GM23338 (cell line): ENCODE measurements at places on chromosomes 16 and 17.

DNA sequence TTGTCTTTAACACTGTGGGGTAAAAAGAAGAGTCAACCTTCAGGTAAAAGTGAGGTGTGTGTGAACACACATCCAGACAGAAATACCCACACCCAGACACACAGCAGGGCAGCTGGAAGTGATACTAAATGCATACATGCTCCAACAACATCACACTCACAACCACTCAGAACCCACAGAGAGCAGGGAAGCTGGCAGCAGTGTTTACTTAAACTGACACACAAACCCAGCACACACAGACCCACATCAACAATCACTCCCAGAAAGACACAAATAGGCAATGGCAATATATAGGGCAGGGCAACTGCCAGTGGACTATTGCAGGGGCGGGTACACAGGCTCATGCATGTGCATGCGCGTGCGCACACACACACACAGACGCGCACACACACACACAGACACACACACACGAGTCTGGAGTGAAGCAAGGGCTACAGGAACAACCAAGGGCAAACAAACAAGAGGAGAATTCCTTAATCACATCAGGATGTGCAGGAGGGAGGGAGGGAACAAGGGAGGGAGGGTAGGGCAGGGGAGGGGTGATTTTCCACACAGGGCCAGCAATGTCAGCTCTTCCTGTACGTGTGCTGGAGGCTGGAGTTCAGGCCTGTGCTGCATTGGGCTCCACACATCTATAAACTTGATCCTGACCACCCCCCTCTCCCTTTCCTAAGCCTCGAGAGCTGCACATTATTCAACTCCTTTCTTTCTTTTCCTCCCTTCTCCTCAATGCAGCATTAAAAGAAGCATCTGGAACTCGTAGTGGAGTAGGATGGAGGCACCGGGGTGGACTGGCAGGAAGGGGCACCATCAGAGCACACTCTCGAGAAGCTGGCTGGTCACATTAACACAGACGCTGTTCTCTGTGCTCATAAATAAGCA lies 30.1 kb downstream of the HIC1 start:
- 0 out of 2 replicates have a peak, but pooled peaks cover 6% of the 10 kb centered on the region for H3K4me1 ChIP-seq
- no peak overlapping the region for H3K4me3 ChIP-seq
- H3K27me3 ChIP-seq: no peaks in the 10 kb centered on the region
- no peaks in the 10 kb centered on the region for H3K36me3 ChIP-seq

DNA sequence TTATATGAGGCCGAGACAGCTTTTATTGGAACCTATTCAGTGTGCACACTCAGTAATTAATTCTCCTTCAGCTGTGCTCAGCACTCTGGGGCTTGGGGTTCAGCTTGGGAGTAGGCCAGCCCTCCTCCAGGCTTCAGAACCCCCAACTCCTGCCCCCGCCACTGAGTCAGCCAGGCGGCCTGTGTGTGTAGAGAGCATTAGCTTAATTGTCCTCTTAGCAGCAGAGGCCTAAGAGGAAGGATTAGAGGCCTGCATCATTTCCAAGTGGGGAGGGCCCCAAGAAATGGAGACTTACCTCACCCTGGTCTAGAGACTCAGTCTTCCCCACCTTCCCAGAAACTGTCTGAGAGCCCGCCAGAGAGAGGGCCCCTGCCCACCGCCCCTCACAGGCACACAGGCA lies 772 bp downstream of the PRSS53 start:
- no peaks in the 10 kb centered on the region for H3K36me3 ChIP-seq
- H3K27me3 ChIP-seq: no peaks in the 10 kb centered on the region
- H3K4me3 ChIP-seq: no peak overlapping the region
- 0 out of 2 replicates have a peak, but pooled peaks cover 3% of the 10 kb centered on the region for H3K4me1 ChIP-seq
- no peak overlapping the region for H3K27ac ChIP-seq
- DNase-seq: no peak

DNA sequence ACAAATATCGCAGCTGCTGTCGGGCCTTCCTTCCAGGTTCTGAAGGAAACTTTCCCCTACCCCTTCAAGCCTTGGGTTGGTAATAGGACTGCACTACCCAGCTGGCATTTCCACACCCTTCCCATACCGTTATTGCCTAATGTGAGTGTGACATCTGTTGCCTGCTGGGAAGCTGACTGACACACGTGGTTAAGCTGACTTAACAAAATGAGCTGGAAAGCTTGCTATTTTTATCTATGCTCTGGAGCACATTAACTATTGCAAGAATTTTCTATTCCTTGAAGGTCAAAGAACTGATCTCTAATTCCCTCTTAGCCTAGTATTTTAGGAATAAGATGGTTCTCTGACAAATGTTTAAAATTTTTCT lies 79.5 kb downstream of the PMP22 start:
- DNase-seq: no peak
- peaks cover under 1% of the 10 kb centered on the region; the same call in 1 of the 2 replicates for H3K4me1 ChIP-seq
- no peak overlapping the region for H3K27ac ChIP-seq
- no peak overlapping the region for H3K4me3 ChIP-seq

- no peak overlapping the region for H3K4me3 ChIP-seq
- no peaks in the 10 kb centered on the region for H3K27me3 ChIP-seq
- H3K4me1 ChIP-seq: peaks cover 9% of the 10 kb centered on the region; the same call in 1 of the 2 replicates
- no peaks in the 10 kb centered on the region for H3K36me3 ChIP-seq
- H3K27ac ChIP-seq: no peak overlapping the region
These were observed 75.5 kb downstream of the SOCS1 start for GRCh38 chr16:11180489-11180888.

- no peaks in the 10 kb centered on the region for H3K27me3 ChIP-seq
- DNase-seq: no peak
- H3K36me3 ChIP-seq: no peaks in the 10 kb centered on the region
- no peaks in the 10 kb centered on the region for H3K4me1 ChIP-seq
- H3K27ac ChIP-seq: no peak overlapping the region
These were observed 15.3 kb upstream of the SEC14L1 start for GRCh38 chr17:77125432-77125901.
